SIG-M5 (cell line): ENCODE measurements at places on chromosomes 13 and 19.

GRCh38 chr13:47426126-47426849, 529.4 kb upstream of the HTR2A start:
- no peak for DNase-seq

DNA sequence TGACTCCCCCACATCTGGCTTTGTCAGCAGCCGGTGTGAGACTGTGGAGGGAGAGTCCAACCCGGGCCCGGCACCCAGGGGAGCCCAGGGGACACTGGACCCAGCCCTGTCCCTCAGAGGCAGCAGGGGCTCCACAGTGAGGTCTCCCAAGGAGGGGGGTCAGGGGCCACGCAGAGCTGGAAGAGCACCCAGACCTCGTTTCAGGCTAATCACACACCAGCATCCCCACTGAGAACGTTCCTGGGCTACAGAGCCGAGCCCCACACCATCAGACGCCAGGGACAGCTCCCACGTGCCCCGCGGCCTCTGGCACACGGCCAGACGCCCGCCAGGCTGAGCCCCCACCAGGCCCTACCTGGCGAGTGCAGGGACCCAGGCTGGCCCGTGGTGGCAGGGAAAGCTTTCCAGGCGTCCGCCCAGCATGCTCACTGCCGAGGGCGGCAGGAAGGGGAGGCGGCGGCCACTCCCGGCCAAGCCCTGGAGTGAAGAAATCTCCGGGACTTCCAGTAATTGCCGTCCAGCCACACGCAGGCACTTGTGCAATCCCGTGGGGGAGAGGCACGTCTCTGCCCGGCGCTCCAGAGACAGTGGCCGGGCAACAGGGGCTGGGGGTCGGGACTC, 19.2 kb downstream of the SBNO2 start:
- no peak for DNase-seq

DNA sequence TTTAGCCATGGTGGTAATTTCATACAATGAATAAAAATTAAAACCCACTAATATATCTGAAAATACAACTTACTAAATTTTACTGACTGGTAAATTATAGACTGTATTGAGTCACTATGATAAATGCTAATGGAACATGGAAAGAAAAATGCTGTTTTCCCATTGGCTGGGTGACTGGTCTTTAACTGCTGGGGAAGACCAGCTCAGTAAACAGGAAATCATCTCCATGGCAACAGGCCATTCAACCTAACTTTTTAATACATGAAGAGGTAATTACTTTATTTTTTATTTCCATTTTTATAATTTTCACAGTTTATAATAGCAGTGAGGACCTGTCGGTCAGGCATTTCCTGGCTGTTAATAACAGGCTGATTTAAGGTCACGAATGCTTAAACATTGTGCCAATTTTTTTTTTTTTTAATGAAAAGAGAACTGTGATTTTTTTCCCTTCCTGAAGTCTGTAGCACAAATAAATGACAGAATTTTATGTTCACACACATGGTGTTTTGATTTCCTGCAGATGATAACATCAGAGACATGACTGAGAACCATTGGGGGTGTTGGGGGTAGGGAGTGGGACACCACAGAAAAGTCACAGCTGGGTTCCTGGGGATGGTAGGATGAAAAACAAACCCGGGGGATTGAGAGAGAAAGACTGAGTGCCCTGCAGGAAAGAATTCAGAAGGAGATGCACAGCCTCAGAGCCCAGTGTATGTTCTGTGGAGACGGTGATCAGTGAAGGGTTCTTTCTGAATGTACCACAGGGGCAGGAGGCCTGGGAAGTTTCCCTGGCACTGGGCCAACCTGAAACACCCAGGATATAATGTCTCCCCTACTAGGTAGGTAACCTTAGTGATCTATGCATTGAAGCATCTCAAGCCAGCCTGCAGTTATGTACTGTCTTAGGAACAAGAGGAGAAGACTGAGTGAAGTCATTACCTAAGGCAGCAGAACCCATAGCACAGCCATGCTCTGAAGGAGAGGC, 297.1 kb downstream of the COG6 start:
- no peak for DNase-seq

DNA sequence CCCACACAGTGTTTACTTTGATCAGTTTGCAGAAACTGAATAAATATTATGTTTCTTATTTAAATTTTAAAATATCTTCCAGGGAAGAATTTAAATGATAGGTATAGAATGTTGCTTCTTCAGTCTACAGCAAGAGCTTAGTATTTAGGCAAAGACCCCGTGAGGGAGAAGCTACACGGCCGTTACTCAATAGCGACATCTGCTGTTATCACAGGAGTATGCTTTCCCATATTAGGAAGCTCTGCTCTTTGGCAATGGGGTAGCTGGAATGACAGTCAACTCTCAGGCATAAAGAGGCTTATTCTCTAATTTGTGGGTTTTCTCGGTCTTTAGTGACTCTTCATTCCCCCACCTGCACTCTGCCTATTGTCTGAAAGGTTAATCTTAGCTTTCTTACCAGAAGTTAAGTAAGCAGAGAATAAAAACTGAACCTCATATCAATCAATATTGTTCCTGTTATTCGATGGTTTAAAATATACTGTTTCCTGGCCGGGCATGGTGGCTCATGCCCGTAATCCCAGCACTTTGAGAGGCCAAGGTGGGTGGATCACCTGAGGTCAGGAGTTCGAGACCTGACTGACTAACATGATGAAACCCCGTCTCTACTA, 13.2 kb upstream of the LHFPL6 start:
- peak; percentile 15 for DNase-seq

- DNase-seq, result no peak
Observed at GRCh38 chr13:76976490-76976889, 15.4 kb upstream of the CLN5 start.

GRCh38 chr19:3656073-3656746, 29.6 kb upstream of the CACTIN start:
- no peak for DNase-seq

GRCh38 chr13:114148521-114148855, 16.1 kb upstream of the RASA3 start:
- no peak for DNase-seq

GRCh38 chr19:28878862-28879566, 333.9 kb downstream of the UQCRFS1 start:
- no peak for DNase-seq

GRCh38 chr13:107079423-107080049, 511.6 kb upstream of the ARGLU1 start:
- DNase-seq, result no peak
